Cardiac muscle cell (in vitro differentiated cells and primary cell): ENCODE measurements at places on chromosomes 13 and 19. TPM values are rescaled to one million over a fixed set of nuclear protein-coding genes. Genes with fewer than 3 reads are reported as not detected.

GRCh38 chr19:51163257-51163656 lies 21.2 kb downstream of the SIGLEC7 start:
- no peaks in the 10 kb centered on the region for H3K4me1 ChIP-seq
- H3K4me3 ChIP-seq = no peak overlapping the region
- no peaks in the 10 kb centered on the region for H3K27me3 ChIP-seq
- no peak overlapping the region for H3K27ac ChIP-seq

GRCh38 chr19:11349171-11349570 lies 2.9 kb downstream of the CCDC159 start:
- H3K27ac ChIP-seq = no peak overlapping the region
- H3K4me3 ChIP-seq = no peak overlapping the region
- H3K4me1 ChIP-seq = no peaks in the 10 kb centered on the region
- DNase-seq = no peak

GRCh38 chr19:54172471-54173358 lies at the start of gene TMC4:
Gene TMC4, minus strand, starts transcription at chr19:54173160. Its CDS starts 43 bp downstream, at chr19:54173117.
- peaks cover 3% of the 10 kb centered on the region for H3K4me1 ChIP-seq
- no peaks in the 10 kb centered on the region for H3K36me3 ChIP-seq
- H3K4me3 ChIP-seq = no peak within 1 kb of the TSS
- H3K27me3 ChIP-seq = no peaks in the 10 kb centered on the region
- no peak for DNase-seq
- no peak within 1 kb of the TSS for H3K27ac ChIP-seq

GRCh38 chr19:43572171-43572588 lies 3.1 kb downstream of the XRCC1 start:
- no peaks in the 10 kb centered on the region for H3K27me3 ChIP-seq
- no peak for DNase-seq
- H3K4me1 ChIP-seq = no peaks in the 10 kb centered on the region
- no peak overlapping the region for H3K4me3 ChIP-seq
- peaks cover 4% of the 10 kb centered on the region for H3K36me3 ChIP-seq

DNA sequence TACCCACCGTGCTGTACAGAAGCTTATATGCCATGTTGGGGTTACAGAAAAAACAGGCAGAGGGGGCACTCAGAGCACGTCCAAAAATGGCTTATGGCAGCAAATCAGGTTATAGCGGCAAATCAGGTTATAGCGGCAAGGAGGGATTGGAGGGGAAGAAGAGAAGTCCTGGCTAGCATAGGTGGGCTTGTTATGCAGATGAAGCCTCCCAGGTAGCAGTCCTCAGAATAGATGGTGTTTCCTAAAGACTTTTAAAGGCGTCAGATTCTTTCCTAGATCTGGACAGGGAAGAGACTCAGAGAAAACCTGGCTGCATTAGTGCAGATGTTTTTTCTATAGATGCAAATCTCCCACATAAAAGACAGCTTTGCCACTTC lies 19.8 kb upstream of the PLEKHF1 start:
- no peak overlapping the region for H3K27ac ChIP-seq
- DNase-seq = no peak
- no peak overlapping the region for H3K4me3 ChIP-seq
- no peaks in the 10 kb centered on the region for H3K4me1 ChIP-seq
- no peaks in the 10 kb centered on the region for H3K36me3 ChIP-seq

- H3K4me1 ChIP-seq = peaks cover 31% of the 10 kb centered on the region
- H3K36me3 ChIP-seq = peaks cover 13% of the 10 kb centered on the region
- H3K27me3 ChIP-seq = no peaks in the 10 kb centered on the region
- no peak overlapping the region for H3K4me3 ChIP-seq
- H3K27ac ChIP-seq = peak overlapping the region; percentile 92
These were observed 58.3 kb downstream of the KLF2 start for GRCh38 chr19:16382775-16383543.

- H3K4me1 ChIP-seq = peaks cover 9% of the 10 kb centered on the region
- no peaks in the 10 kb centered on the region for H3K27me3 ChIP-seq
These were observed 345.6 kb downstream of the SPRY2 start for GRCh38 chr13:79995334-79995733.

Gene PINLYP
- 9.2 and 12.1 TPM in 2 replicates for total RNA-seq

Gene EXOC3L2
- 2.0 and 2.2 TPM in 2 replicates for total RNA-seq
